ENCODE measurements at places on chromosomes 6 and 20. TPM values are rescaled to one million over a fixed set of nuclear protein-coding genes. Genes with fewer than 3 reads are reported as not detected.

GRCh38 chr6:166939894-166940293 is 16.5 kb downstream of the RNASET2 start:
- no peaks in the 10 kb centered on the region for H3K27me3 ChIP-seq
- no peak overlapping the region for H3K27ac ChIP-seq
- no peaks in the 10 kb centered on the region for H3K4me1 ChIP-seq
- H3K4me3 ChIP-seq: no peak overlapping the region
- no peaks in the 10 kb centered on the region for H3K36me3 ChIP-seq

GRCh38 chr6:68958327-68958726 is 323.2 kb downstream of the ADGRB3 start:
- no peaks in the 10 kb centered on the region for H3K27me3 ChIP-seq
- no peaks in the 10 kb centered on the region for H3K36me3 ChIP-seq
- no peak for DNase-seq

The OPN5 gene
- not detected for total RNA-seq

The SLC26A8 gene
- not detected for total RNA-seq

DNA sequence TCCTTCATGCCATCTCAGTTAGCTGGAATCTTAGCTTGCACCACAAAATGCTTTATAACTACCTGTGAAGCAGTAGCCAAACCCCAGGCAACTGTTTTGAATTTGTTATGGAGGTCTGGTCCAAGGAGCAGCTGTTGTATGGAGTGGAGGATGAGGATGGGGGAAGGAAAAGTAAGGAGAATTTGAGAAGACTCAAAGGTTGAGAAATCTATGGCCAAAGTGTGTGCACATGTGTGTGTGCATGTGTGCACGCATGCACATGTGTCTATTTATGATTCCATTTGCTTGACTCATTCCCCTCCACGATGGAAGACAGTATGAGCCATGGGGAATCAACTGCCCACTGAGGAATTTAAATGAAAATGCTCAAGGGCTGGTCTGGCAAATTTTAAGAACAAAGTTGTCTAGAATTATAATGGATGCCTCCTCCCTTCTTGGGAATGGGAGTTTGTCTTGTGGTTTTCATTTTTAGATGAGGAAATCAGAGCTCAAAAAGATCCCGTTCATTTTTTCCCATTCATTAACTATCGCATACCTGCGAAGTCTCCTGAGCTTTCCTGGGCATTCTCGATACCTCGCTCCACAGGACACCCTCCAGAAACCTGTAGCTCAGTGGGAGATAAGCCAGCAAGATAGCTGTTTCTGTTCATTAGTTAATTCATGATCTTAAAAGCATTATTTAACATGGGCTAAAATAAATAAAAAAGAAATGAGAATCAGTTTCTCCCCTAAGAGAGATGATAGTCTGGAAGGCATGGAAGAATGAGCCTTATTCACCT is 152.3 kb upstream of the NEDD9 start:
- no peak for DNase-seq
- H3K36me3 ChIP-seq: no peaks in the 10 kb centered on the region
- H3K27ac ChIP-seq: no peak overlapping the region

DNA sequence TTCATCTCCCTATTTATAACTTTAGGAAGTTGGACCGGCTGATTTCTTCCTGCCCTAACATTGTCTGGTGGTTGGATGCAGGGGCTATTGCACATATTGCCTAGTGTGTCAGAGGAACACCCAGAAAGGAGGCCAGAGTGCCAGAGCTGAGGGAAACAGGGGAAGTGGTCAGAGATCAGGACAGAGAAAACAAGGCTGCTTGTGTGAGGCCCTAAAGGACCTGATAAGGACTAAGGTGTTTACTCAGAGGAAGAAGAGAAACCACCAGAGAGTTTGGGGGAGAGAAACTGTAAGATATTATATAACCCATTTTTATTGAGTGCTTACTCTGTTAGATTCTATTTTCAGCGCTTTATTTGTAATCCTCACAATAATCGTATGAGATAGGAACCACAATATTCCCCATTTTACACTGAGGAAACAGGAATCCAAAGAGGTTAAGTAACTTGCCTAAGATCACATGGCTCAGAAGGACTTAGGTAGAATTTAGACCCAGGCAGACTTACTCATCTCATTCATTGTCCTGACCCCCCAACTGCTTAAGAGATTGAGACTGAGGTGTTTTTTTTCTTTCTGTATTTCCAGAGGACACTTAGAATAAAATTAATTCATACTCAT is 54.0 kb upstream of the REV3L start:
- no peak overlapping the region for H3K4me3 ChIP-seq
- no peak overlapping the region for H3K27ac ChIP-seq
- H3K4me1 ChIP-seq: no peaks in the 10 kb centered on the region
- DNase-seq: no peak

DNA sequence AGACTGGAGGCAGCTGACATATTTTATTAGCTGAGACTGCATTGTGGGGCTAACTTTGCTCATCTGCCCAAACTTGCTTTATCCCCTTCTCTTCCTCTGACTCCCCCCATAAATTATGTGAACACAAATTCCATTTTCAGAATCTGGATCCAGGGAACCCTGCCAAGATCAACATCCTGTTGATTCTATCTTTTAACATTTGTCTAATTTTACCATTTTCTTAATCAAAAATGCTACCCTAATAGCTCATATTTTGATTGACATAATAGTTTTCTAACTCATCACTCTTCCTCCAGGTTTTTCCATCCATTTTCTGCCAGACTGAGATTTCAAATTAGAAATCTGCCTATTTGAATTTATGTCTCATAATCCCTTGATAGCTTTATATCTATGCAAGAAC is 184.7 kb upstream of the PRSS16 start:
- H3K4me1 ChIP-seq: no peaks in the 10 kb centered on the region
- H3K27ac ChIP-seq: no peak overlapping the region
- no peak overlapping the region for H3K4me3 ChIP-seq
- DNase-seq: no peak
- no peaks in the 10 kb centered on the region for H3K27me3 ChIP-seq

The COL21A1 gene
- total RNA-seq: 13.6 TPM

- H3K36me3 ChIP-seq: no peaks in the 10 kb centered on the region
- H3K27ac ChIP-seq: no peak overlapping the region
- no peaks in the 10 kb centered on the region for H3K27me3 ChIP-seq
- DNase-seq: no peak
- no peak overlapping the region for H3K4me3 ChIP-seq
Observed at GRCh38 chr6:37057128-37057471, 51.6 kb downstream of the FGD2 start.

The OVOL2 gene
- total RNA-seq: not detected

DNA sequence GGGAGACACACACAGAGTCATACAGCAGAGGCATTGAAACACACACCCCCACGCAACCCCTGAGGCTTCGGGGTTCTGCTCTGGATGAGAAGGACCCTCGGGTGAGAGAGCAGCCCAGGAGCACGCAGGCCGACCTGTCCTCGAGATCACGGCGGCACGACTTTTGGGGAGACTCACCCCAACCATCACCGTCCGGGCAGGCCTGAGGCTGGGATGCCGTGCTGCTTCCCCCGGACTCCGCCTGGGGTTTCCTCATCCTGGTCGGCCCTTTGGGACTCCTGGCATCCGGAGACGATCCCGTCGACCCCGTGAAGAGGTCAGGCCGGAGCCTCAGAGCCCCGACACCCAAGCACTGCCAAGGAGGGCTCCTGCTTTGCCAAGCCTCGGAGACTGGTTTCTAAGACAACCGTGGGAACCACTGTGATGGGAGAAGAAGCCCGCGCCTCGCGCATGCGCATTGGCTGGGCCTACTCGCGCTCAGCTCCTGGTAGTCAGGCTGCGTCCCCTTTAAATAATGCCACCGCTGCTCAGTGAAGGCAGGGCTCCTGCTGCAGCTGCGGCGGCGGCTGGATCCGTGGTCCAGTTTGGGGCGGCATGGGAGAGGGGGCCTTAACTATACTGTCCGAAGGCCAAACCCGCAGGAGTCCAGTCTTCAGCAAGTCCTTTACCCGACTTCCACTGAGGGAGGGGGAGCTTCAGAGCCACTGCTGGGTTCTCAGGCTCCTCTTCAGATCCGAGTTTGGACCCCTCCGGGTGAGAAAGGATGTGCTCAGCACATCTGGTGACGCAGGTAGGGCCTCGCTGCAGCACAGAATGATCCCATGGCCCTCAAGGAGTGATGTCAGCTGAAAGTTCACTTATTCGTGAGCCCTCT is 171.4 kb upstream of the ZNF337 start:
- H3K27ac ChIP-seq: peak overlapping the region; percentile 23
- peak; percentile 87 for DNase-seq
- no peaks in the 10 kb centered on the region for H3K27me3 ChIP-seq
- peak overlapping the region; percentile 36 for H3K4me3 ChIP-seq
- peaks cover 33% of the 10 kb centered on the region for H3K4me1 ChIP-seq

The LY6G6F gene
- total RNA-seq: not detected
